GM12878 (cell line): ENCODE measurements at places on chromosomes 7 and 10. TPM values are rescaled to one million over a fixed set of nuclear protein-coding genes. Genes with fewer than 3 reads are reported as not detected.

HOXA6 gene
- total RNA-seq = not detected in 2 replicates

UNCX gene
- total RNA-seq = not detected in 2 replicates

DNA sequence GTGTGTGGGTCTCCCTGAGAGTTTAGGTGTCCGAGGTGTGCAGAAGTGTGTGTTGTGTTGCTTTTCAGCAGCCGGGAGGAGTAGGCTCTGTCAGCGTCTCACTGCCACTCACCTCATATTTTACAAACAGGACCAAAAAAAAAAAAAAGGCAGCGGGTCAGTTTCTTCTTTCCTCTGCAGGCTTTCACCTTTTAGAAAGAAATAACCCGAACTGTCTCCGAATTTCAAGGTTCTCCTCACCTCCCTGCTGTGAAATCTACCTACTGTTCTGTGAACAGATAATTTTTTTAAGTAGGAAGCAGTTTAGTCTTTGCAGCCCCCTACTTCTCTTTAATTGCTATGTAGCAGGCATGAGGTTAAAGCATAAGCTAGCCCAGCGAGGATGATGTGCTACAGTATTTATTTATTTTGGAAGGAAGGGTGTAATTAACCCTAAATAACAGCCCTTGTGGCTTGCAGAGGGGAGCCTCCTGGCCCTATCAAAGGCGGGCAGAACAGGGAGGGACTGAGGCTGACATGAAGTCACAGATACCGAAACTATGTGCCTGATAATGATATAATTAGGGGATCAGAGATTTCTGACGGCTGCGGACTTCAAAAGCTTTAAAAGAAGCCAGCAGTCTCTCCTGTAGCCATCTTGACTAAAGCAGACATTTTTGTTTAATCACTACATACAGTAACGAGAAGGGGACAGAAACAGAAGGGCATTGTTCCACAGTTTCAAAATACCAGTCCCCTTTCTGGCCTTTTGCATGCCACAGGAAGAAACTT lies 1.6 kb downstream of the BAMBI start:
- DNase-seq = no peak
- no peaks in the 10 kb centered on the region; the same call in 1 of the 2 replicates for H3K4me1 ChIP-seq
- no peaks in the 10 kb centered on the region for H3K36me3 ChIP-seq
- no peak overlapping the region for H3K4me3 ChIP-seq

DNA sequence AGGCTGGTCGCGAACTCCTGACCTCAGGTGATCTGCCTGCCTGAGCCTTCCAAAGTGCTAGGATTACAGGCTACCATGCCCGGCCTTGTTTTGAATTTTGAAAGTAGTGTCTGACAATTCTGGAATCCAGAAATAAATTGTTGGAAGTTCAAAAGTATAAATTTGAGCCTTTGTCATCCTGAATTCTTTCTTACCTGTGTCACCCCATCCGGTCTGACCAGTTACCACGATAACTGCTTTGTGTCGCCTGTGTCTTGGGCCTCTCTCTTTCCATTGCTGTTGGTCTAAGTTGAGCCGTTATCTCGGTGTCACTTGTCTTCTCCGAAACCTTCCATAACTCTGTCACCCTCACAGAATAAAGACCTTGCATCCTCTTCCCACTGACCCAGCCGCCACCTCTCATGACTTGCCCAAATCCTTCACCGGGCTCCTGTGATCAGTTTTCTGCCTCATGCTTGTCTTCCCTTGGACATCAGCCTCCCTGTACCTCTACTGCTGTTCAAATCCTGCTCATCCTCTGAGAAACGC lies 18.6 kb downstream of the CUL1 start:
- H3K27ac ChIP-seq = no peak overlapping the region
- peaks cover 11% of the 10 kb centered on the region for H3K4me1 ChIP-seq
- H3K27me3 ChIP-seq = no peaks in the 10 kb centered on the region
- no peak for DNase-seq
- H3K4me3 ChIP-seq = no peak overlapping the region
- no peaks in the 10 kb centered on the region; the same call in 1 of the 2 replicates for H3K36me3 ChIP-seq

- no peaks in the 10 kb centered on the region for H3K4me1 ChIP-seq
- no peaks in the 10 kb centered on the region for H3K36me3 ChIP-seq
- H3K4me3 ChIP-seq = no peak overlapping the region
- H3K27me3 ChIP-seq = no peaks in the 10 kb centered on the region
- H3K27ac ChIP-seq = no peak overlapping the region
Observed at GRCh38 chr7:95169678-95170077, 154.7 kb downstream of the PON1 start.

DNA sequence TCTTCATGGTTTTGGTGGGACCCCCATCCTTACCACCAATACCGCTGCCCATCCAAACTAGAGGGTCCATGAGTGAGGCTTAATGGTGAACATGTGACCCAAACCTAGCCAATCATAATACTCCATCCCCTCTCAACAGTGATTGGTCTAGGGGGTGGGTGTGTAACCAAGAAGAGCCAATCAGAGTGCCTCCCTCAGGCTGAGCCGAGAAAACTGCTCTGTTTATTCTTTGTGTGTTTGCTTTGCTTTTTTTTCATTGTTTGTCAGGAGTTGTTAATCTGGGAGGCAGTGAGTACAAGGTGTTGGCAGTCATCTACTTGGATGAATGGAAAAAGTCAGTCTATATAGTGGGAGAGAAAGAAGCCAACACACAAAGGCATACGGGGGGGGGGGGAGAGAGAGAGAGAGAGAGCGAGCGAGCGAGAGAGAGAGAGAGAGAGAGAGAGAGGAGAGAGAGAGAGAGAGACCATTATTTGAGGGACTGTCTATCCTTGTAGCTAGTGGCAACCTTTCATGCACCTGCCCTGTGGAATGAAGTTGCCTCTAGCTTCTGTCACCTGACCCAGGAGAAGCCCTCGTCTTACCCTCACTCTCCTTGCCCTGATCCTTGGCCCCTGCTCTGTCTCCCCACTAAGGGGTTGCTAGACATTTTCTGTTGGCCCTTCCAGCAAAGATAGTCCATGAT lies 441.7 kb downstream of the TYW1 start:
- H3K4me3 ChIP-seq = no peak overlapping the region
- H3K4me1 ChIP-seq = no peaks in the 10 kb centered on the region
- H3K36me3 ChIP-seq = no peaks in the 10 kb centered on the region
- H3K27ac ChIP-seq = no peak overlapping the region
- H3K27me3 ChIP-seq = no peaks in the 10 kb centered on the region

GALNT17 gene
- 0.15 TPM in 1 of 2 replicates, not detected in the other for total RNA-seq

- no peaks in the 10 kb centered on the region for H3K4me1 ChIP-seq
- H3K4me3 ChIP-seq = no peak overlapping the region
- no peak for DNase-seq
- H3K27ac ChIP-seq = no peak overlapping the region
Observed at GRCh38 chr10:42952349-42952748, 124.5 kb upstream of the RET start.

DNA sequence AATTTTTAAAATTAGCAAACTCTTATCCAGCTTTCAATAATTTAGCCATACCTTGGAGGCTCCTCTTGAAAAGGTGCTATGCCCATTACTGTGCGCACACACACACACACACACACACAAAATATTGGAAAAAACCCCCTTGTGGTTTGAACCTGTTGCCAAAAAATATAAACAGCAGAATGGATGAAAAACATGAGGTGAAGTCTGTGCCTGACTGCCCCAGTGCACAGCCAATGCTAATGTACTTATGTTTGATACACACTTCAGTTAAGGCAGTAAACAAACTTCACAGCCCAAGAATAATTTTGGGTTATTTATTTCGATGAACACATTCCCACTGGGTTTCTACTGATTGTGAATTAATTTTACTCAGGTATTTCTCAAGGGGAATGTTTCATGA lies 113.2 kb upstream of the SEM1 start:
- no peaks in the 10 kb centered on the region for H3K4me1 ChIP-seq
- H3K27ac ChIP-seq = no peak overlapping the region
- H3K27me3 ChIP-seq = no peaks in the 10 kb centered on the region
- H3K4me3 ChIP-seq = no peak overlapping the region

ZNF485 gene
- total RNA-seq = 4.1 and 5.4 TPM in 2 replicates

- no peaks in the 10 kb centered on the region for H3K36me3 ChIP-seq
- H3K4me1 ChIP-seq = no peaks in the 10 kb centered on the region
- H3K4me3 ChIP-seq = no peak overlapping the region
- H3K27ac ChIP-seq = no peak overlapping the region
- H3K27me3 ChIP-seq = no peaks in the 10 kb centered on the region
- no peak for DNase-seq
Observed at GRCh38 chr10:113221756-113222168, 271.7 kb downstream of the TCF7L2 start.

DNA sequence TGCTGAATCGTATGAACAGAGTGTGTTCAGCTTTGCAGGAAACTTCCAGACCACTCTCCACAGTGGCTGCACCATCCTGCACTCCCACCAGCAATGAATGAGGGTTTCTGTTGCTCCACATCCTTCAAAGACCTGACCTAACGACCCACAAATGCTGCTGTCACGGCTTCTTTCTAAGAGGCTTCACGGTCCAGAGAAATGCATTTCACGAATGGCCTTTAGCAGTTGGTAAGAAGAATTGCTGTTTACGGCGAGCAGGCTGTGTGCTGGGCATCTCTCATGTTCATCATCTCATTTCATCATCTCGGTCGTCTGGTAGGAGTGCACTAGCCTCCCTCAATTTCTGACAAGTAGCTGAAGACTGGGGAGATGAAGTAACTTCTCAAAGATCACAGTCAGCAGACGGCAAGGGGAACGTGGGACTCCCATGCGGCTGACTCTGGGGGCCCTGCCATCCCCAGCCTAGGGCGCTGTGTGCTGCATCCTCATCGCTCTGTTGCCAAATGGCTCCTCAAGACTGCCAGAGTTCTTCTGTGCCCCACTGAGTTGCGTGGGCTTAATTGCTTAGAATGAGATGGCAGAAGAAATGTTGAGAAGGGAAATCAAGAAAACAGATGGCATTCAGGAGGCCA lies 72.9 kb downstream of the ADARB2 start:
- H3K4me1 ChIP-seq = peaks cover 19% of the 10 kb centered on the region
- no peak for DNase-seq
- no peaks in the 10 kb centered on the region for H3K36me3 ChIP-seq
- H3K4me3 ChIP-seq = no peak overlapping the region

DNA sequence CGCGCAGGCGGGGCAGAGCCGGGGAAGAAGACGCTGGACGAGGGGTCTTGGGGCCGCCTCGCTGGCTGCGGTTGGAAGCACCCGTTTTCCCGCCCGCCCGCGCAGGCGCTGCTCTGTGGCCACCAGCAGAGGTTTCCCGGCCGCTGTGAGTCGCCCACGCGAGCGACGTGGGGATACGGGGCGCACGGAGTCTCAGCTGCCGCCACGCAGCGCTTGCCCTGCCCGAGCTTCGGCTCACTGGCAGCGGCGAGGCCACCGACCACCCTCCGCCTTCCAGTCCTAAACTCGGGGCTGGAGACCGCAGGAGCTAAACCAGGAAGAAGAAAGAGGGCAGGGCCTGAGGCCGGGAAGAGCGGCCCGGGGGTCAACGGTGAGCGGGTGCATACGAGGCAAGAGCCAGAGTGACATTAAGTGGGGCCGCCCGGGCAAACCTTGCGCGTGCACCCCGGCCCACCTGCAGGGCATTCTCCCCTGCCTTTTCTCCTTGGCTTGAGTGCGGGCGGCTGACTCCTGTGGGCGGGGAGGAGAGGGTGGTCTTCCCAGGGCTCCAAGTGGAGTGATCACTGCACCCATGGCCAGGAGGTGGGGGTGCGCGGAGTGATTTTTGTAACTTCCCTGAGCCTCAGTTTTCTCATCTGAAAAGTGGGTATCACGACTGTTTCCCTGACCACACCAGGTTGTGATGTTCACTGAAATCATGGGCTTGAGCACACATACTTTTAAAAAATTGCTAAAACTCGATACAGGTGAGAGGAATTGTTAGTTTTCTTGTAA lies 7.1 kb upstream of the EMX2 start:
- no peak overlapping the region for H3K4me3 ChIP-seq
- no peak overlapping the region for H3K27ac ChIP-seq
- no peaks in the 10 kb centered on the region for H3K36me3 ChIP-seq
- DNase-seq = no peak
- peaks cover 14% of the 10 kb centered on the region for H3K27me3 ChIP-seq

DNA sequence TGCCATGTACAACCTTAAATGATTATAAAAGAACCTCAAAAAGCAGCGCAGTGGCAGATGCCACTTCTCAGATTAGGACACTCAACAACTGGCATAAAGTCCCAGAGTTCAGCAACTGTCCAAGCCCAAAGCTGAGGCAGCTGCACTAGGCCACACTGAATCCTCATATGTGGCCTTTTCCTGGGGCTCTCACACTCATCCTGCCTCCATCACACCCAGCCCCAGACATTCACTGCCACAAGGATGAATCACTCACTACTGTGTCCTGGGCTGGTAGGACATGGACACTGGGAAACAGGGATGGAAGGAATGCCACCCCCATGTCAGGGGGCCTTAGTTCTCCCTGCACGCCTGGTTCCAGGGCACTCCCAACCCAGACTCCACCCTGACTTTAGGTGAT lies 547.7 kb downstream of the TNS3 start:
- no peak overlapping the region for H3K4me3 ChIP-seq
- no peaks in the 10 kb centered on the region for H3K27me3 ChIP-seq
- no peaks in the 10 kb centered on the region for H3K36me3 ChIP-seq
- no peaks in the 10 kb centered on the region for H3K4me1 ChIP-seq

- no peak for DNase-seq
- H3K27me3 ChIP-seq = no peaks in the 10 kb centered on the region
- no peak overlapping the region for H3K4me3 ChIP-seq
- no peaks in the 10 kb centered on the region for H3K4me1 ChIP-seq
- no peaks in the 10 kb centered on the region for H3K36me3 ChIP-seq
Observed at GRCh38 chr7:132893560-132893959, 188.3 kb downstream of the CHCHD3 start.

GNG11 gene
- total RNA-seq = 0.74 and 0.85 TPM in 2 replicates

- no peak for DNase-seq
- H3K4me1 ChIP-seq = peaks cover 31% of the 10 kb centered on the region
- H3K36me3 ChIP-seq = no peaks in the 10 kb centered on the region
- H3K27ac ChIP-seq = no peak overlapping the region
- no peaks in the 10 kb centered on the region for H3K27me3 ChIP-seq
- H3K4me3 ChIP-seq = no peak overlapping the region
Observed at GRCh38 chr7:130147710-130148325, 57.4 kb downstream of the TMEM209 start.

- H3K36me3 ChIP-seq = no peaks in the 10 kb centered on the region
- no peaks in the 10 kb centered on the region for H3K27me3 ChIP-seq
- peaks cover 18% of the 10 kb centered on the region for H3K4me1 ChIP-seq
- DNase-seq = peak; percentile 73
- no peak overlapping the region for H3K4me3 ChIP-seq
- H3K27ac ChIP-seq = peak overlapping the region; percentile 78
Observed at GRCh38 chr10:13787015-13787421, 200.3 kb downstream of the PRPF18 start.

SPAM1 gene
- not detected in 2 replicates for total RNA-seq

- H3K36me3 ChIP-seq = no peaks in the 10 kb centered on the region
- DNase-seq = no peak
- no peak overlapping the region for H3K27ac ChIP-seq
- no peak overlapping the region for H3K4me3 ChIP-seq
- peaks cover 4% of the 10 kb centered on the region; the same call in 1 of the 2 replicates for H3K27me3 ChIP-seq
- no peaks in the 10 kb centered on the region for H3K4me1 ChIP-seq
Observed at GRCh38 chr7:33928986-33929385, 23.6 kb downstream of the BMPER start.

DNA sequence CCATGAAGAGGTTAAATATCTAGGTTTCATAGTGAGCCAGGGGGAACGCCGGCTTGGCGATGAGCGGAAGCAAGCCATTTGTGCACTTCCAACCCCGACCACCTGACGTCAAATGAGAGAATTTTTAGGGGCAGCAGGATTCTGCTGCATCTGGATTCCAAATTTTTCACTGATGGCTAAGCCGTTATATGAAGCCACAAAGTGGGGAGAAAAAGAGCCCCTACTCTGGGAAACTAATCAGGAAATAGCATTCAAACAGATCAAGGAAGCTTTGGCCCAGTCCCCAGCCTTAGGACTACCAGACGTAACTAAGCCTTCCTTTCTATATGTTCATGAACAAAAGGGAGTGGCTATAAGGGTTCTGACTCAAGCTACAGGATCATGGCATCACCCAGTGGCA lies 12.9 kb upstream of the ADCK2 start:
- peaks cover 12% of the 10 kb centered on the region for H3K4me1 ChIP-seq
- DNase-seq = no peak
- H3K36me3 ChIP-seq = no peaks in the 10 kb centered on the region
- no peak overlapping the region for H3K4me3 ChIP-seq

GRCh38 chr7:21777921-21778320 lies 167.8 kb downstream of the CDCA7L start:
- H3K4me1 ChIP-seq = no peaks in the 10 kb centered on the region
